ENCODE measurements at places on chromosomes 12 and 14. TPM values are rescaled to one million over a fixed set of nuclear protein-coding genes. Genes with fewer than 3 reads are reported as not detected.
A peak's percentile ranks its signal among the peaks of the same experiment; 100 is the strongest.

Gene THAP2
- total RNA-seq = 8.3 TPM

DNA sequence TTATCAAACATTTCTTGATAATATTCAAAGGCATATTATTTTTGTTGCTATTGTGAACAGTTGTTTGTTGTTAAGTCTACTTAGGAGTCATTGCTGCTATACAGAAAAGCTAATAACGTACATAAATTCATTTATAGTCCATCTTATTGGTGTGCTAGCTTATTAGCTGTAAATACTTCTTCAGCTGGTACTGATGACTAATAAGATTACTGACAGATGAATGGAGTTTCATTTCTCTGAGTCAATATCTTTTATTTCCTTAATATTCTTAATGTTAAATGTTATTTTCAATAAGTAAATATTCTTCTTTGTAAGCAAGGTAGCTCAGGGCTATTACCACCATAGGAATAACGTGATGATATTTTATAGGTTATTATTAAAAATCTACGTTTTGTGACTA is 139.4 kb upstream of the SLCO1C1 start:
- peaks cover 4% of the 10 kb centered on the region for H3K36me3 ChIP-seq
- no peak overlapping the region for H3K27ac ChIP-seq
- no peaks in the 10 kb centered on the region for H3K27me3 ChIP-seq
- H3K4me1 ChIP-seq = no peaks in the 10 kb centered on the region

DNA sequence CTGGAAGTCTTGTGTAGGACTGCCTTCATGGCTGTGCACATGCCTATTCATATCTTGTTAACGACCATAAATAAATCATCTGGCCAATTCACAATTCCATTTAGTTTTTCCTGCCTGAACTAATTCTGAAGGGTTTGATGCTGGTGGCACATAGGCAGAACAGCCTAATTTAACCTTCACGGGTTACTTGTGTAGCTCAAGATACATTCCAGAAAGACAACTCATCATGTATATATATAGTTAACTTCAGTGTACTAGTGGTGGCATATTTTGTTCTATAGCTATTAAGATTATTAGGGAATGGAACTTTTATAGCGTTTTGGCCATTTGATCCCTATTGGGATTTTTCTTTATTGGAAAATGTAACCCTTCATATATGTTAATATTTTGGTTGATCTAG is 31.4 kb downstream of the CFAP54 start:
- H3K27me3 ChIP-seq = no peaks in the 10 kb centered on the region
- no peak overlapping the region for H3K4me3 ChIP-seq
- no peaks in the 10 kb centered on the region for H3K36me3 ChIP-seq

Gene MYF5
- not detected for total RNA-seq

Gene TEX52
- total RNA-seq = not detected

- no peak overlapping the region for H3K27ac ChIP-seq
- DNase-seq = no peak
- no peaks in the 10 kb centered on the region for H3K27me3 ChIP-seq
- H3K4me3 ChIP-seq = no peak overlapping the region
These were observed 26.0 kb upstream of the VPS37B start for GRCh38 chr12:122921917-122922316.

DNA sequence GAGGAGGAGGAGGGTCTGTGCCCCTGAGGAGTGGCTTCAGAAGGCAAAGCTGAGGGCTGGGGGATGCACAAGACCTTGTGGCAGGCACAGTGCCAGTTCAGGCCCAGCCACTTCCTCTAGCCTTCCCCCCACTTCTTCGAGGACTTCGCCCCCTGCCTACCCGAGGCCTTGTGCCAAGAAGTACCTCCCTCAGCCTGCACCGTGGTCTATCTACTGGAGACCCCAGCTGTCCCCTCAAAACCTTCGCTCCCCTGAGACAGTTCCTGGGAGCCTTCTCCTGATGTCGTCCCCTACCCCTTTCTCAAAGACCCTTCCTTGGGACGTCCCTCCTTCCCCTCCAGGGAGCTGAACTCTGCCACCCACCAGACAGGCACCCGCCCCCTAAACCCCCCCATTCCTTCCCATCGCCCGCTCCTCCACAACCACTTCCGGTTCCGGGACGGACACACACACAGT is 604 bp downstream of the ZNF384 start:
- peaks cover 25% of the 10 kb centered on the region for H3K4me1 ChIP-seq
- peaks cover 10% of the 10 kb centered on the region for H3K27me3 ChIP-seq
- peak overlapping the region; percentile 76 for H3K27ac ChIP-seq
- DNase-seq = peak; percentile 30

DNA sequence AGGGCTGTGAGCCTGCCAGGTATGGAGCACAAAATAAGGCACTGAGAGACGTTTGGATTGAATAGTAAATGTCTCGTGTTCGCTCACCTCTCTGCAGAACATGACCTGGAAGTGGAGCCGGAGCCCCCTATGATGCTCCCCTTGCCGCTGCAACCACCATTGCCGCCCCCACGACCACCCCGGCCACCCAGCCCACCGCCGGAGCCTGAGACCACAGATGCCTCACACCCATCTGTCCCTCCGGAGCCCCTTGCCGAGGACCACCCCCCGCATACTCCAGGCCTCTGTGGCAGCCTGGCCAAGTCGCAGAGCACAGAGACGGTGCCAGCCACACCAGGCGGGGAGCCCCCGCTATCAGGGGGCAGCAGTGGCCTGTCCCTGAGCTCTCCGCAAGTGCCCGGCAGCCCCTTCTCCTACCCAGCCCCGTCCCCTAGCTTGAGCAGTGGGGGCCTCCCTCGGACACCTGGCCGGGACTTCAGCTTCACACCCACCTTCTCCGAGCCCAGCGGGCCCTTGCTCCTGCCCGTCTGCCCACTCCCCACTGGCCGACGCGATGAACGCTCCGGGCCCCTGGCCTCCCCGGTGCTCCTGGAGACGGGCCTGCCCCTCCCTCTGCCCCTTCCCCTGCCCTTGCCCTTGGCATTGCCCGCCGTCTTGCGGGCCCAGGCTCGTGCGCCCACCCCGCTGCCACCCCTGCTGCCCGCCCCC is 18.7 kb downstream of the SETD1B start:
- no peak for DNase-seq
- peaks cover 75% of the 10 kb centered on the region for H3K36me3 ChIP-seq
- H3K27ac ChIP-seq = no peak overlapping the region
- no peaks in the 10 kb centered on the region for H3K27me3 ChIP-seq

DNA sequence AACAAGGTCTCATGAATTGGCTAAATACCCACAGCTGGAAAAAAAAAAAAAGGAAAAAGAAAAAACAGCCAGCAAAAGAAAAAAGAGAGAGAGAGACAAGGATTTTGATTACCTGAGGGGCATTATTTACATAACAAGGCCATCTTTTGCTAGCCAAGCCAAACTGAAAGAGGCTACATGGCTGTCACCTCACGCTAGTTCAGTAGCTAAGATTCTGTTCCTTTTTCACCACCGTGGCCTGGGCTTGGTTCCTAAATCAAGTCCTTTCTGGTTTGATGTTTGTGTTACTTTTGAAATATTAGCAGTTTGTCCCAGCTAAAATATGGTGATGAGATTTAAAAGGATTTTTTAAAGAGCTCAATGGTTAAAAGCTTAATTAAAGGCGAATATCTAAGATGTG is 2.0 kb upstream of the SDS start:
- no peak overlapping the region for H3K27ac ChIP-seq
- no peaks in the 10 kb centered on the region for H3K36me3 ChIP-seq
- DNase-seq = no peak
- no peak overlapping the region for H3K4me3 ChIP-seq

Gene USP44
- total RNA-seq = 13.3 TPM

DNA sequence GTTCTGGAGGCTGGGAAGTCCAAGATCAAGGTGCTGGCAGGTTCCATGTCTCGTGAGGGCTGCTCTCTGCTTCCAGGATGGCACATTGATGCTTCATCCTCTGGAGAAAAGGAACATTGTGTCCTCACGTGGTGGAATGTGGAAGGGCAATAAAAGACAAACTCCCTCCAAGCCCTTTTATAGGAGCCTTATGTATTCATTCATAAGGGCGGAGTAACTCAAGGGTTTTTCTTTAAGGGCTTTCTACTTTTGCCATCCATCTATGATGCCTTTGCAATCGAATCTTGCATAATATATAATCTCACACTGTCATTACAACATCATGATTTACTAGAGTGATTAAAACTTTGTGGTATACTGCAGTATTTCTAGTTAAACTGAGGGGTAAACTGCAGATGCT is 132.7 kb upstream of the DDHD1 start:
- H3K27me3 ChIP-seq = no peaks in the 10 kb centered on the region
- no peaks in the 10 kb centered on the region for H3K36me3 ChIP-seq
- H3K4me3 ChIP-seq = no peak overlapping the region
- DNase-seq = no peak
- no peak overlapping the region for H3K27ac ChIP-seq
- H3K4me1 ChIP-seq = no peaks in the 10 kb centered on the region

GRCh38 chr14:31927348-31927832 is 149.7 kb upstream of the ARHGAP5 start:
- no peaks in the 10 kb centered on the region for H3K27me3 ChIP-seq
- no peak overlapping the region for H3K4me3 ChIP-seq
- peak overlapping the region; percentile 72 for H3K27ac ChIP-seq
- peak; percentile 19 for DNase-seq
- H3K36me3 ChIP-seq = no peaks in the 10 kb centered on the region
- H3K4me1 ChIP-seq = peaks cover 15% of the 10 kb centered on the region

- H3K36me3 ChIP-seq = peaks cover 40% of the 10 kb centered on the region
- peak within 1 kb of the TSS; percentile 84 for H3K4me3 ChIP-seq
- H3K27me3 ChIP-seq = no peaks in the 10 kb centered on the region
- peak; percentile 70 for DNase-seq
These were observed at the start of gene EEF1AKMT3 for GRCh38 chr12:57772429-57773322. EEF1AKMT3 (plus strand) TSS chr12:57772614; CDS start chr12:57772725, 111 bp downstream.

DNA sequence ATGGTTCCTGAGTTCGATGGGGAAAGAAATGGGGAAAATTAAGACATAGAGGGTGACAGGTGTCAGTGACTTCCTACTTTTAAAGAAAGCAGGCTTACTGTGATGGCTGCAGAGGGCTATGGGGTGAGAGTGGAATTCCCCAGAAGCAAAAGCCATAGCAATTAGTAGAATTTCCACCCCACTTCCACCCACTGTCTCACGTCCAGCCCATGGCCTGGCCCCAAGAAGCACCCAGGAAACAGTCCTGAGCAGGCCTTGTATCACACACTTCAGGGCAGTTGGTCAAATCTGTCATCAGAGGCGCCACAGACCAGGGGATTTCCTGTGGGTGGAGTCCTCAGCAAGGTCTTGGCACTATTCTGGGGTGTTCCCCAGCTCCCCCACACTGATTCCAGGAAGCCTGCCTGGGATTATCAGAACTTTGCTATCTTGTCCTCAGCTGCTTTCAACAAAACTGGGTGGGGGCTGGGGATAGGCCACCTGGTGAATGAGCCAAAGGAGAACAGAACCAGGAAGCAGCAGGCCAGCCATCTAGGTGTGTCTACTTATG is 120.1 kb upstream of the CCND2 start:
- peaks cover 21% of the 10 kb centered on the region for H3K27me3 ChIP-seq
- no peaks in the 10 kb centered on the region for H3K4me1 ChIP-seq
- no peak overlapping the region for H3K4me3 ChIP-seq
- H3K27ac ChIP-seq = no peak overlapping the region
- no peak for DNase-seq

GRCh38 chr12:30529489-30530269 is 166.0 kb downstream of the IPO8 start:
- H3K27ac ChIP-seq = no peak overlapping the region
- no peaks in the 10 kb centered on the region for H3K27me3 ChIP-seq
- no peaks in the 10 kb centered on the region for H3K36me3 ChIP-seq
- H3K4me3 ChIP-seq = no peak overlapping the region

DNA sequence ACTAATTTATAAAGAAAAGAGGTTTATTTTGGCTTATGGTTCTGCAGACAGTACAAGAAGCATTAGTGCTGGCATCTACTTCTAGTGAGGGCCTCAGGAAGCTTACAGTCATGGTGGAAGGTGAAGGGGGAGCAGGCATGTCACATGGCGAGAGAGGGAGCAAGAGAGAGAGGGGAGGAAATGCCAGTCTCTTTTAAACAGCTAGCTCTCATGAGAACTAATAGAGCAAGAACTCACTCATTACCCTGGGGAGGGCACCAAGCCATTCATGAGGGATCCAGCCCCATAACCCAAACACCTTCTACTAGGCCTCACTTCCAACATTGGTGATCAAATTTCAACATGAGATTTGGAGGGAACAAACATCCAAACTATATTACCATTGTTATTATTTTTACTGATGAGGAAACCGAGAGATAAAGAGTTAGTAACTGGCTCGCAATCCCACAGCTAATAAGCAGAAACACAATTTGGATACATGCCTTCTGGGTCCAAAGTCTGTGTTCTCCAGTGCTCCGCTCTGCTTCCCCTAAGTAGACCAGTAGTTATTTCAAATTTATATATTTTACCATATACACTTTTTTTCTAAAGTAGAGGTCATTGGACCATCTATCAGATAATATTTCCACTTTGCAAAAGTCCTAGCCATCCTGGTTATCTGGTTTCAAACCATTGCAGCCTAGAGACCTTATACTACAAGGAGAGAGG is 9.7 kb downstream of the SLC35E3 start:
- H3K36me3 ChIP-seq = no peaks in the 10 kb centered on the region
- DNase-seq = no peak
- no peak overlapping the region for H3K4me3 ChIP-seq

GRCh38 chr12:89636052-89636775 is 72.4 kb downstream of the ATP2B1 start:
- DNase-seq = no peak
- no peak overlapping the region for H3K27ac ChIP-seq
- no peak overlapping the region for H3K4me3 ChIP-seq
- H3K4me1 ChIP-seq = peaks cover 36% of the 10 kb centered on the region
- no peaks in the 10 kb centered on the region for H3K36me3 ChIP-seq

Gene TBX5
- total RNA-seq = not detected

Gene TRAFD1
- total RNA-seq = 38.8 TPM

DNA sequence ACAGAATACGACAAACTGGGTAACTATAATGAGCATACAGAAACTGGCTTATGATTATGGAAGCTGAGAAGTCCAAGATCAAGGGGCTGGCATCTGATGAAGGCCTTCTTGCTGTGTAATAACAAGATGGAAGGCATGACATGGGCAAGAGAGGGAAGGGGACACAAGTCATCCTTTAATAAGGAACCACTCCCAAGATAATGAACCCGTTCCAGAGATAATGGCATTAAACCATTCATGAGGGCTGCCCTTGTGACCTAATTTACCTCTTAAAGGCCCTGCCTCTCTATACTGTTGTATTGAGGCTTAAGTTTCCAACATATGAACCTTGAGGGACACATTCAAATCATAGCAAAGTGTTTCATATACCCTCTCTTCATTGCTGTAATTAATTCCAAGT is 4.6 kb upstream of the VTI1B start:
- no peak for DNase-seq
- H3K27ac ChIP-seq = no peak overlapping the region
- H3K36me3 ChIP-seq = peaks cover 52% of the 10 kb centered on the region
- no peak overlapping the region for H3K4me3 ChIP-seq
- peaks cover 26% of the 10 kb centered on the region for H3K4me1 ChIP-seq

GRCh38 chr12:8823565-8824300 is 1.3 kb downstream of the A2ML1 start:
- peak; percentile 11 for DNase-seq
- H3K27ac ChIP-seq = no peak overlapping the region
- no peaks in the 10 kb centered on the region for H3K36me3 ChIP-seq
- H3K27me3 ChIP-seq = no peaks in the 10 kb centered on the region
- no peak overlapping the region for H3K4me3 ChIP-seq

Gene C3AR1
- total RNA-seq = not detected

Gene SLC24A4
- not detected for total RNA-seq

- H3K27ac ChIP-seq = no peak overlapping the region
- DNase-seq = no peak
- H3K4me1 ChIP-seq = no peaks in the 10 kb centered on the region
- H3K27me3 ChIP-seq = peaks cover 53% of the 10 kb centered on the region
- no peaks in the 10 kb centered on the region for H3K36me3 ChIP-seq
These were observed 411.9 kb downstream of the TMEM121 start for GRCh38 chr14:105938055-105938863.

- H3K4me3 ChIP-seq = no peak overlapping the region
- H3K4me1 ChIP-seq = no peaks in the 10 kb centered on the region
- no peaks in the 10 kb centered on the region for H3K36me3 ChIP-seq
- peaks cover 44% of the 10 kb centered on the region for H3K27me3 ChIP-seq
- no peak overlapping the region for H3K27ac ChIP-seq
These were observed 242.1 kb downstream of the ADGRD1 start for GRCh38 chr12:131195796-131196195.

Gene MIP
- not detected for total RNA-seq
